CD4-positive, CD25-positive, alpha-beta regulatory T cell (primary cell): ENCODE measurements at places on chromosomes 2 and 18.

DNA sequence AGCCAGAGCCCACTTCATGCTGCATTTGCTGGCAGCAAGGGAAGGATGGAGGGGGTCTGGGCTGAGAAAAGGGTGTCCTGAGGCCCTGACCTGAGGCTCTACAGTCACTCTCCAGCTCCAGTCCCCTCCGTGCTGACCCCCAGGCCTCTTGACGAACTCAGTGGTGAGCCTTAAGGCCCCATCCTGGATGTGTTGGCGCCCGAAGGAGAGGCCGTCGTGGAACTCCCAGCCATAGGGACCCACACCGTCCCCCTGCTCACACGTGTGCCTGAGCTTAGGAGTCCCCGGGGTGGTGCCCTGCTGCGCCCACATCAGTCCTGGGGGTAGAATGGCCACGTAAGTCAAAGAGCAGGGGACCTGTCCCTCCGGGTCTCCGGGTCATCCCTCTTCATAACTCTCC, 776 bp downstream of the MOGS start:
- no peak for DNase-seq

GRCh38 chr2:218432676-218433365, 13.9 kb downstream of the VIL1 start:
- DNase-seq = no peak

GRCh38 chr2:214730800-214731407, 78.6 kb downstream of the BARD1 start:
- no peak for DNase-seq

GRCh38 chr2:101698014-101698843, 722 bp downstream of the MAP4K4 start:
- peak; percentile 13 for DNase-seq
